Large intestine (tissue), 12 donors: ENCODE measurements at places on chromosomes 12 and 14.

- H3K36me3 ChIP-seq = no peaks in the 10 kb centered on the region
- no peaks in the 10 kb centered on the region for H3K27me3 ChIP-seq
- H3K4me3 ChIP-seq = no peak overlapping the region
- peaks cover 24% of the 10 kb centered on the region for H3K4me1 ChIP-seq
- no peak for DNase-seq
These were observed 16.7 kb upstream of the TMEM106C start for GRCh38 chr12:47946413-47947323.

DNA sequence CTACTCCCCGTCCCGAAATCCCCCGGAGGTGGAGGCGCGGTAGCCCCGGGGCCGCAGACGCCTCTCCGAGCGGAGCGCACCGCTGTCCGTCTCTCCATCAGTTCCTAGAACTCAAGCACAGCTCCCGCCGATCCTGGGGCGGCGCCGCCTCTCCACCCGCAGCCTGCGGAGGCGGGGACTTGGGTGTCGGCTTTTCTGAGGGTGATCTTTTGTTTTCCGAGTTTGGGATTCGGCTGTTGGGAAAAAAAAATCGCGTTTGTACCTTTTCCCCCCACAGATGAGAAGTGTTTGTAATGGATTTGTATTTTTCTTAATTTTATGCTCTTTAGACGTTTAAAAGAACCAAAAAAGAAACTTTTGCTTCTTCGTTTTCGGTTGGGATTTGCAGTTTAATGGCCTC, 26.6 kb downstream of the LRCOL1 start:
- H3K4me1 ChIP-seq = no peaks in the 10 kb centered on the region
- no peak overlapping the region for H3K4me3 ChIP-seq
- H3K27ac ChIP-seq = no peak overlapping the region
- peaks cover 5% of the 10 kb centered on the region for H3K27me3 ChIP-seq

DNA sequence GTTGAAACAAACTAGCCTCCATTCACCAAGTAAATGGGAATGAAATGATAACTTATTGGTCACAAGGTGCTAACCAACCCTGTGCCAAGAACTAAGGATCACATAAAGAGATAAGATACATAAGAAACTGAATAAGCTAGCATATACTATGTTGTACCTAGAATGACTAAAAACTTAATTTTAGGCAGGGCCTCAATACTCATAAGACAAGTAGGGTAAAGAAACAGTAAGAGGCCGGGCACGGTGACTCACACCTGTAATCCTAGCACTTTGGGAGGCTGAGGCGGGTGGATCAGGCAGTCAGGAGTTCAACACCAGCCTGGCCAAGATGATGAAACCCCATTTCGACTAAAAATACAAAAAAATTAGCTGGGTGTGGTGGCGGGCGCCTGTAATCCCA, 17.7 kb downstream of the GDF11 start:
- H3K27me3 ChIP-seq = no peaks in the 10 kb centered on the region
- no peak overlapping the region for H3K27ac ChIP-seq
- no peak overlapping the region for H3K4me3 ChIP-seq
- no peaks in the 10 kb centered on the region for H3K4me1 ChIP-seq
- no peak for DNase-seq

- DNase-seq = no peak
- no peak overlapping the region for H3K4me3 ChIP-seq
- no peak overlapping the region for H3K27ac ChIP-seq
- no peaks in the 10 kb centered on the region for H3K36me3 ChIP-seq
These were observed 78.8 kb upstream of the RTL1 start for GRCh38 chr14:100982353-100982752.

- H3K4me3 ChIP-seq = no peak overlapping the region
- no peaks in the 10 kb centered on the region for H3K36me3 ChIP-seq
- no peak for DNase-seq
- no peak overlapping the region for H3K27ac ChIP-seq
- peaks cover 9% of the 10 kb centered on the region for H3K27me3 ChIP-seq
- H3K4me1 ChIP-seq = peaks cover 3% of the 10 kb centered on the region
These were observed 7.0 kb upstream of the MSI1 start for GRCh38 chr12:120376009-120376408.

DNA sequence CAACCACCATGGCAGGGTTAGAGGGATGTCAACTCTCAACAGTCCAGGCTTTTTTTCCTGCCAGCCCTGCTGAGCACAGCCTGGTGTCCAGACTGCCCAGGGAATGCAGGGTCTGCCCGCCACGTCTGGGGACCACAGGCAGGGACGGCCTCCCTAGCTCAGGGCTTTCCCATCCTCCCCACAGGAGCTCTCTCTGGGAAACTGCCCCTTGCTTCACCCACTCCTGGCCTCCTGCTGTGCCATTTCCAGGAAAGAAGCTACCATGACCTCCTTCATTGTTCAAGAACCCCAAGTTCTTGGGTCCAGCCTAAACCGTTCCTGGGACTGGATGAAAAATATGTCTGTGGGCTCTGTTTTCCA, 4.8 kb downstream of the SCNN1A start:
- no peak for DNase-seq
- H3K27ac ChIP-seq = peak overlapping the region; percentile 35
- H3K27me3 ChIP-seq = no peaks in the 10 kb centered on the region
- H3K36me3 ChIP-seq = no peaks in the 10 kb centered on the region

GRCh38 chr12:57838594-57839302, 7.8 kb downstream of the CTDSP2 start:
- H3K4me3 ChIP-seq = no peak overlapping the region
- DNase-seq = no peak
- H3K4me1 ChIP-seq = peaks cover 90% of the 10 kb centered on the region
- H3K27me3 ChIP-seq = no peaks in the 10 kb centered on the region
